ENCODE measurements at places on chromosomes 11 and 22.

- DNase-seq: no peak
Observed at GRCh38 chr22:45584121-45584570, 81.5 kb downstream of the FBLN1 start.

DNA sequence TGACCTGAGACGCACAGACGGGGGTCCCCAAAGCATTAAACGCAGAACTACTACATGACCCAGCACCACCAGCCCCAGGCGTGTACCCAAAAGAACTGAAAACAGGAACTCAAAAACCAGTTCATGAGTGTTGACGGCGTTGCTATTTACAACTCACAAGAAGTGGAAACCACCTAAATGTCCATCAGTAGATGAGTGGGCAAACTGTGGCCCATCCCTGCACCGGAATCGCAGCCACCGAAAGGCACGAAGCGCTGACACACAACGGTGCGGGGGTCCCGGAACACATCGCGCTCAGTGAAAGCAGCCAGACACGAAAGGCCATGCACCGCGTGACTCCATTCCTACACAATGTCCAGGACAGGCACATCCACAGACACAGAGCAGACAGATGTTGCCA, 79.2 kb downstream of the TRMU start:
- no peak for DNase-seq

- no peak for DNase-seq
Observed at GRCh38 chr11:105609341-105609781, 512 bp upstream of the GRIA4 start.

DNA sequence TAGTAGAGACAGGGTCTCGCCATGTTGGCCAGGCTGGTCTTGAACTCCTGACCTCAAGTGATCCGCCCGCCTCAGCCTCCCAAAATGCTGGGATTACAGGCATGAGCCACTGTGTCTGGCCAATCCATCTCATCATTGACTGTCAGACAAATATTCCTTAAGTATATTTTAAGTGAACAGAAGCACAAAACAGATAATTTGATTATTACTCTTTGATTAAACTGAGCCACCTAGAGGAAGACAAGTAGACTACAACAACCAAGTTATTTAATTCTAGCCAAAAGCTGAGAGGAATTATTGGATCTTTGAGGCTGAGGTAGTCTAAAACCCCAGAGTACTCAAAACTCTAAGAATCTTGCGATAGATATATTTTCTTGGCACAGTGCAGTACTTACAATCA, 1.2 kb downstream of the ACRV1 start:
- DNase-seq: no peak

- no peak for DNase-seq
Observed at GRCh38 chr11:102886999-102887398, 12.2 kb upstream of the MMP12 start.

- DNase-seq: no peak
Observed at GRCh38 chr22:50640857-50641647, 13.1 kb upstream of the ARSA start.

GRCh38 chr11:132058211-132058772, 687.9 kb downstream of the NTM start:
- DNase-seq: no peak
